ENCODE measurements at places on chromosomes 5 and 9.

GRCh38 chr5:75668445-75668844 is 48.8 kb downstream of the POC5 start:
- no peak for DNase-seq

DNA sequence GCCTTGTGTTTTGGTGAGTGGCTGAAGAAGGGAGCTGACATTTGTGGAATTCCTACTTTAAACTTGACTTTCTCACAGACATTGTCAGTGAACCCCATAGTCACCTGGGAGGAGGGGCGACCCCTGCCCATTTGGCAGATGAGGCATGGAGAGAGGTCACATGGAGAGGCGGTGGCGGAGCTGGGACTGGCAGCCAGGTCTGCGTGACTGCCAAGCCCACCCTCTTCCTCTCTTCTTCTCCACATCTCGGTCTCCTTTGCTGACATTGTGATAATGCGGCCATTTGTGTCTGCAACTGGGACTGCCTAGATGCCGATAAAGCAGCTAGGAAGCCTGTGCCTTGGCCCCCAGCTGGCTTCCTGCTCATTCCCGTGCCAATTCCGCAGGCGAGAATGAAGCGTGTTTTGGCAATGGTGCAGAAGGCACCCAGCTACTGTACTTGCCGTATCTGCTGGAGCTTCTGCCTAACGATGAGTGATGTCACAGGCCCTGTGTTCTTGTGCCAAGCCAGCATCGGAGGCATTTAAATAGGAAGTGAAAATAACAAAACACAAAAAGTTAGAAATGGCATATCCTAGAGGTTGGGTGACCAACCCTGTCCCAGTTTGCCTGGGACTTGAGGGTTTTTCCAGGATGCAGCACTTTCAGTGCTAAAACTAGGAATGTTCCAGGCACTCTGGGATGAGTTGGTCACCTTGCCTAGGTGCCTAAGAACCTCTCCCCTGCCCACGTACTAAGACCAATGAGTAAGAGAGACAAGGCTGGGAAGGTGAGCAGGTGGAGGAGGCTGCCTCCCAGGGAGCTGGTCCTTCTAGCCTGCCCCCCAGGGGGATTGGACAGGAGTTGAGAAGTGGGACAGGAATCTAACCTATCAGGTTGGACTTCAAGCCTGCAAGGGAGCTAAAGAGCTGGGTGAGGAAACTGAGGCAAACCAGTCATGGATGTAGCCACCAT is 23.6 kb downstream of the OLFML2A start:
- DNase-seq = no peak

GRCh38 chr9:129237164-129237611 is 59.1 kb upstream of the IER5L start:
- DNase-seq = peak; percentile 30

GRCh38 chr9:89781838-89782540 is 177.2 kb downstream of the GADD45G start:
- DNase-seq = no peak

DNA sequence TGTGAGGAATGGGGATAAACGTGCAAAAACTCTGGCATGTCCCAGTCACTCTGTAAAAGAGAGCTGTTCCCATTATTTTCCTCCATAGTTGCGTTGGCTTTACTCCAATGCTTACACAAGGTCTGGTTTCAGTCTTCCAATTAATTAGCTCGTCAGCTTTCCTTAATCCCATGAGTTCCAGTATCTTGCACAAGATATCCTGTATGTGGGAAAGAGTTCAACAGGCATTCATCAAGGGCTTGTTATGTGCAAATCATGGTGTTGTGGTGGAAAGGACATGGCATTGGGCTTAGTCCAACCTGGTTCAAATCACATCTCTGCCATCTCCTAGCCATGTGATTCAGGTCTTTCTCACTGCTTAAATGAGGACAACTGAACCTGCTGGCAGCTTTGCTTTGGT is 77.5 kb upstream of the PANK3 start:
- DNase-seq = no peak

DNA sequence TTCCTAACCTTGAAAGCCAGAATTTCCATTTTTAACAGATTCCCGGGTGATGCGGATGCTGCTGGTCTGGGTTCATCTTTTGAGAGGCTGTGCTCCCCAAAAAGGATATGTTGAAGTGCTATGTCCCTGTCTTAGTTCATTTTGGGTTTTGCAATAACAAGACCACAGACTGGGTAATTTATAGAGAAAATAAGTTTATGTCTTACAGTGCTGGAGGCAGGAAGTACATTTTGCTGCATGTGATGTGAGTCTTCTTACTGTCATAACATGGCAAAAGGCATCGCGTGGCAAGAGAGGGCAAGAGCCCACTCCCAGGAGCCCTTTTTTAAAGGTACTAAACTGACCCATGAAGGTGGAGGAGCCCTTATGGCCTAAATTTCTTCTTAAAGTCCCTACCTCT is 114.1 kb downstream of the DAPK1 start:
- DNase-seq = no peak

DNA sequence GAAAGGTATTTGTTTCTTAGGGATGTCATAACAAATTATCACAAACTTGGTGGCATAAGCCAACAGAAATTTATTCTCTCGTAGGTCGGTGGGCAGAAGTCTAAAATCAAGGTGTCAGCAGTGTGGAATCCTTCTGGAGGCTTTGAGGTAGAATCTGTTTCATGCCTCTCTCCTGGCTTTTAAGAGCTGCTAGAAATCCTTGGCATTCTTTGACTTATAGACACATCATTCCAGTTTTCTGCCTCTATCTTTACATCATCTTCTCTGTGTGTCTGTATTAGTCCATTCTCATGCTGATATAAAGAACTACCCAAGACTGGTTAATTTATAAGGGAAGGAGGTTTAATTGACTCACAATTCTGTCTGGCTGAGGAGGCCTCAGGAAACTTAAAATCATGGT is 488.1 kb upstream of the PAPPA start:
- no peak for DNase-seq

GRCh38 chr9:78001946-78002731 is 29.5 kb downstream of the GNAQ start:
- no peak for DNase-seq

GRCh38 chr9:14719231-14719923 is 3.2 kb downstream of the CER1 start:
- DNase-seq = no peak

- no peak for DNase-seq
Measured at GRCh38 chr5:51383131-51384121, at the start of gene ISL1. ISL1 (plus strand) TSS chr5:51383448; CDS start chr5:51383672, 224 bp downstream.

- DNase-seq = no peak
Measured at GRCh38 chr9:948497-948896, 28.0 kb upstream of the DMRT3 start.

DNA sequence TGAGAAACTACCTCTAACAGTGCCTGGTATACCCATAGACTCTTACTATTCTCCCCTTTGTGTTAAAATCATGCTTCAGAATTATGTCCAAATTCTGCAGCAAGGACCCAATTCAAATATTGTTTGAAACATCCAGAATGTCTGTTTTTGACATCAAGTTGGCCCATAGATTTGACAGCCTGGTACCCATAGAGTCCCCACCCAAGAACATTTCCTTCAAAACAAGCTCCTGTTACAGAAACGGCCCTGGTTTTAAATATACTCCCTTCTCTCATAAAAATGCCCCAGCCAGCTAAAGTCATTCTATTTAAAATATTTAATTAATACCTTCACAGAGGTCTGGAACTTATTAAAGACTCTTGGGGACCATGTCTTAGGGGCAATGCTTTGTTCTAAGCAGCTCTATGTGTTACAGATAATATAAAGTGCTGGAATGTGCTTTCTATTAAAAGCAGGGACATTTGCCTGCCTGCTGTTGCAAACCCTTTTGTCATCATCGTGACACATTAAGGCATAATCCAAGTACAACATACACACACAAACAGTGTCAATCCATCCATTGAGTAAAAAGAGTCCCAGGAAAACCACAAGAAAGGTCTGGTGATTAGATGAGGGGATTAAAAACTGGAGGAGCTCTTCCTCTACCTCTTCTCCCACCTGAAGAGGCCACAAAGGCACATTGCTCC is 321.7 kb downstream of the MLLT3 start:
- no peak for DNase-seq

- DNase-seq = no peak
Measured at GRCh38 chr5:127595484-127596368, 53.2 kb upstream of the CTXN3 start.

GRCh38 chr5:178673801-178674295 is 47.0 kb upstream of the CLK4 start:
- no peak for DNase-seq

GRCh38 chr5:174101195-174101730 is 55.8 kb downstream of the NSG2 start:
- DNase-seq = no peak

DNA sequence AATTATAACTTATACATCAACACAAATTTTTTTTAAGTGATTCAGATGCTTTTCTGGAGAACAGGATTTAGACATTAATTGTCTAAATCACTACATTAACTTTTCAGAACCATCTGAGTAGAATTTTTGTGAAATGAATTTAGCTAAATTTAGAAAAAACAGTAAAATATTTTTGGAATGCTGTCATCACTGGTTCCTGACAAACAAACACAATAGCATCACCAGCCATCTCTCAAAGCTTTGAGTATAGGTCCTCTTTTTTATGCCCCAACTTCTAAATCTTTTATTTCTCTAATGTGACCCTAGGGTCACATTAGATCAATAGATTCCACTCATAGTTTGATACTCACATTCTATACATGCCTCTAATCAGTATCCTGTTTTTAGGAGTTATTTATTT is 104.6 kb downstream of the PRR16 start:
- peak; percentile 36 for DNase-seq

GRCh38 chr5:180860273-180860886 is 696 bp downstream of the ZFP62 start:
- DNase-seq = peak; percentile 64

DNA sequence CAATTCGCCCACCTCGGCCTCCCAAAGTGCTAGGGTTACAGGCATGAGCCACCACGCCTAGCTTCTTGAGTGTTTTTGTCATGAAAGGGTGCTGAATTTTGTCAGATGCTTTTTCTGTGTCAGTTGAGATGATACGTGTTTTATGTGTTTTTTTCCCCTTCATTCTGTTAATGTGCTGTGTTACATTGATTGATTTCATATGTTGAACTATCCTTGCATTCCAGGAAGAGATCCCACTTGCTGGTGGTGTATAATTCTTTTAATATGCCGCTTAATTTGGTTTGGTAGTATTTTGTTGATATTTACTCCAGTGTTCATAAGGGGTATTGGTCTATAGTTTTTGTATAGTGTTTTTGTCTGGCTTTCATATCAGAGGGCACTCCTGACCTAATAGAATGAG is 13.6 kb downstream of the ZBTB43 start:
- DNase-seq = no peak

GRCh38 chr5:142167458-142167857 is 58.9 kb downstream of the NDFIP1 start:
- DNase-seq = no peak

GRCh38 chr5:43367909-43368669 is 44.1 kb downstream of the CCL28 start:
- DNase-seq = peak; percentile 18

DNA sequence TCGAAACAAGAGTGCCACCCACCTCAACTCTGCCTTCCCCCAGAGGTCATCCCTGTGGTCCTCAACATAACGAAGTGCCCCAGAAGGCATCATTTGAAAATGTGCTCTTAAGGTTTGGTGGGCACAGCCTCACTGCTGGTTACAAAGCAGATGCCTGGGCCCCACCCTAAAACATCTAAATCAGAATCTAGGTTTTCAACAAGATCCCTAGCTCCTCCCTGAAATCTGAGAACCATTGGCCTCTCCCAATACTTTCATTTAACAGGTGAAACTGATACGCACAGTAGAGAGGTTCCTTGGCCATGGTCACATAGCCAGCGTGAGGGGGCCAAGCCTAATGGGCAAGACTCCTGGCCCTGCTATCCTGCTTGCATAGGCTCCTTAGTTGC is 376.2 kb upstream of the CLINT1 start:
- DNase-seq = no peak

GRCh38 chr5:129945774-129946270 is 41.6 kb downstream of the CHSY3 start:
- peak; percentile 60 for DNase-seq
